ENCODE measurements at places on chromosomes 7 and 10. TPM values are rescaled to one million over a fixed set of nuclear protein-coding genes. Genes with fewer than 3 reads are reported as not detected.

The PI4K2A gene
- 8.5 TPM for total RNA-seq

The BCL7B gene
- total RNA-seq, result 43.2 TPM

The AP5Z1 gene
- total RNA-seq, result 21.0 TPM

The TMEM26 gene
- not detected for total RNA-seq

The ZMYND11 gene
- total RNA-seq, result 16.9 TPM

The CYP26C1 gene
- 0.09 TPM for total RNA-seq

The ECHS1 gene
- 42.0 TPM for total RNA-seq

The RHBDD2 gene
- total RNA-seq, result 23.2 TPM

The MAT1A gene
- total RNA-seq, result not detected

DNA sequence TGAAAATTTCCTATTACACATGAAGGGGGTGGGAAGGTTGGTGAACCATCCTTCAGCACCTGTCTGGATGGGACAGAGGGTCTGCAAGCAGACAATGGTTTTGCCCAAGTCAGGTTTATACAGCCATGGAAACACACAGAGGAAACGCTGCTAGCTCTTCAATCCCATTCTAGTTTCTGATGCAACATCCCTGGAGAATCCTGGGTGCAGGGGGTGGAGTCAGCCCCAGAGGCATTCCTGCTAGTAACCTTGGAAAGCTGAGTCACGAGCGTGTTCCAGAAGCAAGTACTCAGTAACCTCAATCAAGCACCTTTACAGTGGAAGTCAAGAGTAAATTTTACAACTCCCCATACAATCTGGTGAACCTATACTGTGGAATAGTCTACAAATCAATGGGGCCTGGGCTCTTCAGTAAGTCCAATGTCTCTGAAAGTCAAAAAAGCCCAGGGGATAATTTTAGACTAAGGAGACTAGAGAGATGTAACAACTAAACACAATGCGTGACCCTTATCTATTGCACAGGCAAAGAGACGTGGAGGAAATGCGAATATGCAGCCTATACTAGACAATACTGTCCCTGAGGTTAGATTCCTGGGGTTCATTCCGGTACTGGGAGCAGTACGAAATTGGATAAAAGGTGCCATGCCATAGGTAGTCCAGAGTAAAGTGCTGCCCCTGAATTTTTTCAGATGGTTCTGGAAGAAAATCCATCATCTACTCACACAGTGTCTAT, 95.4 kb downstream of the ZRANB1 start:
- DNase-seq, result no peak

- no peak for DNase-seq
These were observed 26.0 kb downstream of the SPOCK2 start for GRCh38 chr10:72062382-72062781.

DNA sequence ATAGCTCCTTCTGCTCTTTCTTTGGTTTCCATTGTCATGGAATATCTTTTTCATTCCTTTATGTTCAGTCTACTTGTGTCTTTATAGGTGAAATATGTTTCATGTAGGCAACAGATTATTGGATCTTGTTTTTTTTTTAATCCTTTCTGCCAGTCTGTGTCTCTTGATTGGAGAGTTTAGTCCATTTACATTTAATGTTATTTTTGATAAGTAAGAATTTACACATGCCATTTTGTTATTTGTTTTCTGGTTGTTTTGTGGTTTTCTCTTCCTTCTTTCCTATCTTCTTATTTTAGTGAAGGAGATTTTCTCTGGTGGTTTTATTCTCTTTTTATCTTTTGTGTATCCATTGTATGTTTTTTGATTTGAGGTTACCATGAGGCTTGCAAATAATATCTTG, 52.5 kb upstream of the TAS2R16 start:
- DNase-seq, result no peak

DNA sequence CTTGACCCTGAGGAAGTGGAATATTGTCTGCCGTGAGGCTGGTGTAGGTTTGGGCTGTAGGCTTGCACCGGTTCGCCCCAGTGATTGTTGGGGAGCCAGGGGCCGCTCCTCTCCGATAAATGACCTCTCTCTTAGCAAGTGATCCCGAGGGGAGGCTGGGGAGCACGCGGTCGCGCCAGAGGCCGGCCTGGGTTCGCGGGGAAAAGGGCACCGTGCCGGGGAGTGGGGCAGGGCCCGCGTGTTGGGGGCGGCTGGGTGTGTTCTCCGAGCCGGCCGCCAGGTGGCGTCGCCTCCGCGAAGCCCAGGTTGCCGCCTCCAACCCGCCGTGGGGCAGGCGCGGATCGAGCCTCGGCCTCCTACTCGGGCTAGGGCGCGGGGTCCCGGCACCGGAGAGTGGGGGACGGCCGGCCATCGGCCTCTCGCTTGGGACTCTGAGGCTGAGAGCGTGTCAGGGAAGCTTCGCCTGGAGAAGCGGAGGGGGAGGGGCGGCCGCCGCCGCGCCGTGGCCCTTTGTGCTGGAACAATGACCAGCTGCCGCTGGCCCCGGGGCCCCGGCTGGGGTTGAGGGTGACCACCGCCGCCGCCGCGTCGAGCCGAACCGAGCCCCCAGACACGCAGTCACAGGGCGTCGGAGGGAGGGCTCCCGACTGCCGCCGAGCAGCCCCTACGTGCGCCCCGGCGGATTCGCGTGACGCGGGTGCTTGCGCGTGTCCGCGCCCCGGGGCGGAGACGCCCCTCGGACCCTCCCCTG, 442 bp upstream of the LZTS2 start:
- DNase-seq, result peak; percentile 87

DNA sequence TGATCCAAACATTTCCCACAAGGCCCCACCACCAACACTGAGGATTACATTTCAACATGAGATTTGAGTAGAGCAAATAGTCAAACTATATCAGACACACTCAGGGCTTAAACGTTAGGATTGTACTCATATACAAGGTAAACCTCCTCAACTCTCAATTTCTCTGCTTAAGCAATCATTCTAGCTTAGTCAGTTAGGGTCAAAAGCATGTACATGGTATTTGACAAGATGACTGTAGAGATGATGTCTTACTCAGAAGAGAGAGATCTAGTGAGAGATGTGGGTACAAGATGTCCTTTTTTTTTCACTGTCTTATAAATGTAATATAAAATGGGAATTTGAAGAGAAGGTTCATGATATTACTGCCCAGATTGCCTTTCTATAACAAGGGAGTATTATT, 270.1 kb downstream of the PRKG1 start:
- DNase-seq, result no peak

- DNase-seq, result no peak
These were observed 16.7 kb downstream of the LSMEM1 start for GRCh38 chr7:112497481-112497880.

DNA sequence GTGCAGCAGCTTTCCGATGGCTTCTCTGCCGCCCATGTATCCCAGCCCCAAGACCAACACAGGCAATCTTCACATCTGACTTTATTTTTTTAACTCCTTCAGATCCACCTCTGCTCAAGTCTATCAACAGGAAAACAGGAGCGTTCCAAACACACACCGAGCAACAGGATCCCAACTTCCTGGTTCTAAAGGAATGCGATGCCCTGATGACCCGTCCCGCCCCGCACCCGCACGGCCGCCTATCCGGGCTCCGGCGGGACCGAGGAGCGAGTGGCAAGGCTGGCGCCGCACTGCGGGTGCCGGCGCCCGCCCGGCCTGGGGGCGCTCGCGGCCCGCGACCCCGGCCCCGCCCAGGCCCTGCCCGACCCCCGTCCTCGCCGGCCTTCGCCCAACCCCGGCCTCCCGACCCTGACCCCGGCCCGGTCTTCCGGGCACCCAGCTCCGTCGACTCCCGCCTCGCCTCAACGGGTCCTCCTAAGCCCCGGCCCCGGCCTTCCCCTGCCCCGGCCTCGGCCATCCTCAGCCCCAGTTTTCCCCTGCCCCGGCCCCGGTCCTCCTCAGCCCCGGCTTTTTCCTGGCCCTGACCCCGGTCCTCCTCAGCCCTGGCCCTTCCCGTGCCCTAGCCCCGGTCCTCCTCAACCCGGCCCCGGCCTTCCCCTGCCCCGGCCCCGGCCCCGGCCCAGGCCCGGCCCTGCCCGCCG, 730 bp downstream of the LARP4B start:
- DNase-seq, result peak; percentile 50

- DNase-seq, result no peak
These were observed 174.4 kb downstream of the SLIT1 start for GRCh38 chr10:97011397-97011796.

- no peak for DNase-seq
These were observed 28.1 kb upstream of the KNDC1 start for GRCh38 chr10:133131734-133132472.

- no peak for DNase-seq
These were observed 17.0 kb downstream of the CNPY1 start for GRCh38 chr7:155529346-155529745.

DNA sequence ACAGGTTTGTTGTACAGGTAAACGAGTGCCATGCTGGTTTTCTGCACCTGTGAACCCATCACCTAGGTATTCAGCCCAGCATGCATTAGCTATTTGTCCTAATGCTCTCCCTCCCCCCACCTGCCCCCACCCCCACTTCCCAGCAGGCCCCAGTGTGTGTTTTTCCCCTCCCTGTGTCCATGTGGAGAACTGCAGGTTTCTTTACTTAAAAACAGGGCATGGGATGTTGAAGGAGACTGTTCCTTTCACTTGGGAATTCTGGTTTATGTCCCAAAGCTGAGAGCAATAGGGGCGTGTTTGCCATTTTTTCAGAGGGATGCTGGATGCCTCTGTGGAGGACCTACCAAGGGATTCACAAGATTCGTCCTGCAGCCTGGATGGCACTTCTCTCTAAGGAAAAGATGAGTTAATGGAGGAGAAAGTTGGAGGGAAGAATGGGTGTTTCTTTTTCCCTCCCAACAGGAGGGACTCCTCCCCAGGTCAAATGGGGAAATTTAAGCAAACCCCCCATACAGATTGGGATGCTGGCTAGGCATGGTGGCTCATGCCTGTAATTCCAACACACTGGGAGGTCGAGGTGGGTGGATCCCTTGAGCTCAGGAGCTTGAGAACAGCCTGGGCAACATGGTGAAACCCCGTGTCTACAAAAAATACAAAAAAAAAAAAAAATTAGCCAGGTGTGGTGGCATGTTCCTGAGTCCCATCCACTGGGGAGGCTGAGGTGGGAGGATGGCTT, 136.0 kb downstream of the GALNT17 start:
- no peak for DNase-seq

- DNase-seq, result no peak
These were observed 12.9 kb upstream of the SNX10 start for GRCh38 chr7:26278770-26279169.

DNA sequence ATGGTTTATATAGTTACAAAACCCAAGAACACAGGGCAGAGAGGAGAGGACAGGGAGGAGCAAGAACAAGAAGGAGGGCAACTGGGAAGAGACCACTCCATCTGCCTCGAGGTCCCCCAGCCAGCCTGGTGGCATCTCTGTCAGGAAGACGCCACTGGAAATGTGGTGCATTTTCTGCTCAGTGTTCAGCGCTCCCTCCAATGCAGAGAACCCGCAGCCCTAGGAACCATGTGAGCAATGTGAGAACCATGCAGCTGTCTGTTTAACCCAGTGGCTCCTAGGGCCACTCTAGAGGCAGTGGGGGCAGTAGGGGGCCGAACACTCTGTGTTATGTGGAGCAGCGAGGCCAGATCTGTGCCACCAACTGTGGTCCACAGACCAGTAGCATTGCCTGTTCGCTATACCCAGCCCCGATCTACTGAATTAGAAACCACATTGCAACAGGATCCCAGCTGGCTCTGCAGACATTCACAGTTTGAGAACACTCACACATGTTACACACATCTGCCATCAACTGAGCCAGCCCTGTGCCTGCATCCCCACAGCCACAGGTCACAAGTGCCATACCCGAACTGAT, 110.2 kb downstream of the CPXM2 start:
- DNase-seq, result no peak

- no peak for DNase-seq
These were observed 22.9 kb downstream of the TCERG1L start for GRCh38 chr10:131288648-131289047.

GRCh38 chr10:120612756-120613155, 155.7 kb downstream of the PLPP4 start:
- no peak for DNase-seq

GRCh38 chr10:22481687-22482539, 136.6 kb downstream of the SPAG6 start:
- no peak for DNase-seq

Measured in activated CD4-positive, alpha-beta T cell treated with anti-CD3 and anti-CD28 coated beads for 36 hours (primary cell).